MM.1S (cell line): ENCODE measurements at places on chromosomes 4 and X.

GRCh38 chrX:37652589-37653231, 32.9 kb upstream of the XK start:
- no peak for DNase-seq

DNA sequence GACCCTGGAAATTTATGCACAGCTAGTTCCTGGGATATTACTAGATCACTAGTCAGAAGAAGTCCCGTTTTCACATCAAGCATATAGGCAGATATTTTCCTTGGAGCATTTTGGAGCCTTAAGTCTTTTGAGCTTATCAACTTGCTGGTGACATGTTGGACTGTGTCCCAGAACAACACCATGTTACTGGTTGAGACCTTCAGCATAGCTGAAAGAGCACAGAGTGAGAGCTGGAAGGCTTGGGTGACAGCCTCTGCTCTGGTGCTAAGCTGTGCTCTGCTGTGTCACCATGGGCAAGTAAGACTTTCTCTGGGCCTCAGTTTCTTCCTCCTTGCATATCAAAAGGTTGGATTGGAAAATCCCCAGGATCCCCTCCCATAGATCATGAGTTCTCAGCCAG, 116.6 kb upstream of the FRMPD4 start:
- no peak for DNase-seq

- peak; percentile 90 for DNase-seq
These were observed 58.2 kb upstream of the DKK2 start for GRCh38 chr4:107094332-107094731.

GRCh38 chrX:132984058-132984650, 25.7 kb upstream of the HS6ST2 start:
- DNase-seq: no peak

DNA sequence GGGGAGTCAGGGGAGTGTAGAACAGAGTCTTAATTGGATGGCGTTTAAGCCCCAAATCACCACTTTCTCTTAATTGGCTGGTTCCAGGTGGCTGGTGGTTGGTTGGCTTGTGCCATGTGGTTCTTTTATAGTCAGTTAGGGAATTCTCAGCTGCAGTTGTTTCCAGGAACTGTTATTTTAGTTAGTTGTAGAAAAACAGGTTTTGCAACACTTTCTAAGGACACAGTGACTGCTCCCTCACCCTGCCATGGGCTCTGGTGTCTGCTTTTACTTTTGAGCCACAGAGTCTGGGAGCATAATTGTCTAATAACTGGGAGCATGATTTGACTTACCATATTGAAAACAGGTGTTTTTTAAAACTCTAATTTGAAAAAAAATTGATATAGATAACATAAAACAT, 75.8 kb upstream of the PCDH18 start:
- DNase-seq: no peak

GRCh38 chrX:70084592-70085240, 22.5 kb downstream of the OTUD6A start:
- no peak for DNase-seq

DNA sequence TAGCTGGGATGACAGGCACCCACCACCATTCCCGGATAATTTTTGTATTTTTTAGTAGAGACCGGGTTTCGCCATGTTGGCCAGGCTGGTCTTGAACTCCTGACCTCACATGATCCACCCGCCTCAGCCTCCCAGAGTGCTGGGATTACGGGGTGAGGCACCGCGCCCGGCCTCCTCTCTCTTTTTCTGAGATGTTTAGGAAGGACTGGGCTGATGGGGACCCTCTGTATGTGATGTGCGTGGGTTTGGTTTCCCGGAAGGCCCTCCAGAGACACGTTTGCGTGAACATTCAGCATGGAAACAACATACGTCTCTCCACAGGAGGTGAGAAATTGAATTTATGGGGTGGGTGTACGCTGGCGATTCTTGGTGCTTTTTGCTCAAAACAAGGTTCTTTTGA, 18.6 kb downstream of the SHOX start:
- DNase-seq: no peak

GRCh38 chr4:153297116-153297515, 47.4 kb upstream of the MND1 start:
- no peak for DNase-seq

DNA sequence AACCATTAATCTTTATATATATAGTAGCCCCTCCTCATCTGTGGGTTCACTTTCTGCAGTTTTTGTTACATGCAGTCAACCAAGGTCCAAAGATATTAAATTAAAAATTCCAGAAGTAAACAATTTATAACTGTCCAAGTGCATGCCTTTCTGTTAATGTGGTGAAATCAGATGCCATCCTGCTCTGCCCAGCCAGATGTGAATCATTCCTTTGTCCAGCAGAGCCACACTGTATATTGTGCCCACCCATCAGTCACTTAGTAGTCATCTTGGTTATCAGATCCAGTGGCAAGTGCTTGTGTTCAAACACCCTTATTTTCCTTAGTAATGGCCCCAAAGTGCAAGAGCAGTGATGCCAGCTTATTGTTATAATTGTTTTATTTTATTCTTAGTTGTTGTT, 17.2 kb upstream of the PRDM5 start:
- no peak for DNase-seq

DNA sequence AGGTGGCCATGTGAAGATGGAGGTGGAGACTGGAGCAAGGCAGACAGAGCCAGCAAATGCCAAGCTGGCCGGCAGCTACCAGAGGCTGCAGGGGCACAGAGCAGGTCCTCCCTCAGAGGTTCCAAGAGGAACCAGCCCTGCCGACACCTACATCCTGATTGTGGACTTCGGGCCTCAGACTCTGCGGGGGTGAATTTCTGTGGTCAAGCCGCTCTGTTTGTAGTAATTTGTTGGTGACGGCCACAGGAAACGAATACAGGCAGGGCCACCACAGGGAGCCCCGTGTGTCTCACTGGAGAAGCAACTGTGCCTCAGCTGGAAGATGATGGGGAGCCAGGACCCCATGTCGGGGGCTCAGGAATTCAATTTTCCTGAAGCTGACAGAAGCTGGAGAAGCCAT, 28.3 kb downstream of the ZFYVE28 start:
- DNase-seq: no peak
